ENCODE measurements at places on chromosomes 1 and 21.

GRCh38 chr21:27570306-27570868 is 603.5 kb upstream of the ADAMTS5 start:
- no peak for ATAC-seq

DNA sequence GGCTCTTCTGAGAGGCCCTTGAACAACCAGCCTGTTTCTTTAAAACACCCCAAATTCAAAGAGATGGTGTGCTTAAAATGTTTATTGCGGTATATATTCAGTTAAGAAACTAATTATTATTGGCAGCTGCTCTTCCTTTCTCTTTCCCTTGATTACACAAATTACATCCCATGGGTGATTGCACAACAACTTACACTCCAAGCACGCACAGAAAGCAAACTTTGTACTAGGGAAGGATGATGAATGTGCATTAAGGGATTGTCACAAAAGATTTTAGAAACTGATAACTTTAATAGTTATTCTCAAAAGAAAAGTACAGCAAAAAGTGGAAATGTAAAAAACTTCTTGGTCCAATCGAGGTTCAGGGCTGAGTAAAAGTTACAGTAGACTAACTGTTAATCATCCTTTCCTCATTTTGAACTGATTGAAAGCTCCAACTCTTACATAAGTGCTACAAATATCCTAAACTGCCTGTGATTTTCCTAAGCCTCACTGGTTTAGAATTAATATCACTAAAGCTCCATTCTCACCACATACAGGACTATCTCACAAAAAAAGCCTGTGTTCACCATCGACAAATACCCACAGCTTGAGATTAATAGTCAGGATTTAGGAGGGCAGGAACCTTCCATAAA is 153.4 kb downstream of the TTLL7 start:
- no peak for ATAC-seq

GRCh38 chr1:1055841-1056736 is 18.0 kb downstream of the RNF223 start:
- ATAC-seq: no peak

DNA sequence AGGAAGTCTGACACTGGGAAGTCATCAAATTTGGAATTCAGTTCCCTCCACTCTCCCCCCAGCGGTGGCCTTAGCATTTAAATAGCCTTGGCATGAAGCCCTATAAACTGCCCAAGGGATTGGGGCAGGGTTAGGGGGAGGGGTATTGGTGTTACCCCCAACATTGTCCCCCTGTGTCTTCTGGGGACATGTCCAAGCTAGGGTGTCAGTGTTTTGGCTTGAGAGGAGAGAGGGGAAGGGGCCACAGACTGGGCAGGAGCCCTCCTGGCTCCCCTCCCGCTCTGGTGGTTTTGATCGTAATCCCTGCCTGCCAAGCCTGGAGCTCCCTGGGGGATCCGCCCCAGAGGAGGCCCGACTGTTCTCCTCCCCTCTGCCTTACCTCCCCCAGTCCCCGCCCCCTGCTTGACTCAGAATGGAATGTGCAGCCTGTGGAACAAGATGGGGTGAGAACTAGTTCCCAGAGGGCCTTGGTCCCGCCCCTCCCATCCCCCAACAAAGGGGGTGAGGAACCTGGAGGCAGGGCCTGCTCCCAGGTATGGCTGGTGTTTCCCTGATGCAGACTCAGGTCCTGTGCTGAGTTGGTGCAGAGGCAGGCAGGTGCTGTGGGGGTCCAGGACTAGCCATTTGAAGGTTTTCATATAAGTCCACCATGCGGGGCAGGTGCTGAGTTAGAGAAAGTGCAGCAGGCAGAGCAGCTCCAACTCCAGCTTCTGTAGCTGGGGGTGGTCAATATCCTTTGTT is 7.4 kb downstream of the SOX13 start:
- ATAC-seq: no peak

- ATAC-seq: no peak
Observed at GRCh38 chr1:37177230-37177864, 143.0 kb upstream of the GRIK3 start.

- no peak for ATAC-seq
Observed at GRCh38 chr1:38547321-38547720, 312.3 kb downstream of the RRAGC start.

DNA sequence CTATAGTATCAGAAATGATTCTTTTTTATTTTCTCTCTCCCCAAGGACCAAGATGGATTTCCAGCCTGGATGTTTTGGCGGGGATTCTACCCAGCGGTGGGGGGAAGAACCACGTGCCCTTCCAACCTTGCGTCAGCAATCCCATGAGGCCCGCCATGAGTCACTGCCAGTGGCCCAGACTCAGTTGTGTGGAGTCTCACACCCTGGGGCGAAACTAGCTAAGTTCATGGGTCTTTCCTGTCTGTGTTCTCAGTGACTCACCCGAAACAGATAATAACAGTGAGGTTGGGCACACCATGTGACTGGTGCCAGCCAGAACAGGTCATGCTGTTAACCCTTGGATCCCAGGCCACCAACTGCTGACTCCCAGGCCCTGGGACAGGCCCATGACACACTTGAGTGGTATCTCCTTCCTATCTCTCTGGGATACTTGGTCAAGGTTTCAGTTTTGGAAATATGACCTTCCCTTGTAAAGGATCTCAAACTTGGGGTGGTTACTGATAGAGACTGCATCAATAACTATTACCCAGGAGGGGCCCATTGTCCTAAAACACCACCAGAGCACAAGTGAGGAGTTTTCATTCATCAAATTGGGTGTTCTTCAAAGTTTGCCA is 98.0 kb upstream of the DUSP10 start:
- peak; percentile 98 for ATAC-seq

DNA sequence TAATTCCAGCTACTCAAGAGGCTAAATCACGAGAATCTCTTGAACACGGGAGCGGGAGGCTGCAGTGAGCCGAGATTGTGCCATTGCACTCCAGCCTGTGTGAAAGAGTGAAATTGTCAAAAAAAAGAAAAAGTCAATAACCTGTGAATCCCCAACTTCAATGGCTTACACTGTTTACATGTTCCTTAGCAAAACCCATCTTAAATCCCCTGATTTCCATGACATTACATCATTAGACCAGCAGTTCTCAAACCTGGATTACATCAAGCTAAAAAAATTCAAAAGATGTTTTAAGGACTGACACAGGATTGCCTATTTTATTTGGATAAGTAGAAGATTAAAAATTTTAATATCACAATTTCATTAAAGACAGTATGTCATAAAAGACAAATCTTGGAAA is 12.4 kb downstream of the GPBP1L1 start:
- ATAC-seq: no peak

GRCh38 chr1:193537266-193538002 is 351.0 kb upstream of the B3GALT2 start:
- peak; percentile 83 for ATAC-seq

GRCh38 chr1:106926803-106927582 is 129.5 kb upstream of the PRMT6 start:
- ATAC-seq: no peak

GRCh38 chr1:19559641-19560040 is 74.3 kb upstream of the CAPZB start:
- no peak for ATAC-seq
